ENCODE measurements at places on chromosomes 5 and 9.

DNA sequence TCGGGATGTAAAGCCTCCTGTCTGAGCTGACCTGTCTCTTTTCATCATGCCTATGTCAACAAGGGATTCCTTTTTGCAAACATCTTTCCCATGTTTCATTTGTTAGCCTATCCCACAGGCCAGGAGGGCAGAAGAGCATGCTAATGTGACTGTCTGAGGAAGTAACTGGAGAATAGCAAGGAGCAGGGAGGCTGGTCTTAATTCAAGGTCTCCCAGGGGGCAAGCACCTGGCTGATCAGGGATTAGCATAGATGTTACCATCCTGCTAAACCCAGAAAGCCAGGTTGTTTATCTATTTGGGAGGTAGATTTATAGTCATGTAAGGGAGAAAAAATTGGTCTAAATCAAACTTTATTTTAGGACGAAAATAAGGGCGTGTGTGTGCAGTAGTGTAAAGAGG is 36.7 kb upstream of the MAP1B start:
- DNase-seq: no peak

DNA sequence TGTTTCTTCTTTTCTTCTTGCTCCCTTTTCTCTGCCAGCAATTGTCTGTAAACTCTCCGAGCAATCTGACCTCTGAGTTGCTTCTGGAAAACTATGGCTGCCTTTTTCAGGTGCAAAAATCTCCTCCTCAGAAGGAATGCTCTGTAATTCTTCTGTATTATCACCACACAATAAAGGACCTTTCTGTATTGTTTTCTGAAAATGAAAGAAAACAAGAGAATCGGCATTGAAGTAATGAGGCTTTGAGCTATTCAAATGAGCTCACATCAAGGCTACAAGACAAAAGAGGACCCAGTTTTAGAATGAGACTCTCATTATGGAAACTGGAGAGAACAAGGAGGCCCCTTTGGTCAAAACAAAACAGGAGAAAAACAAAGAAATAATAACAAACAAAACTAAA is 86.2 kb upstream of the RETREG1 start:
- no peak for DNase-seq

DNA sequence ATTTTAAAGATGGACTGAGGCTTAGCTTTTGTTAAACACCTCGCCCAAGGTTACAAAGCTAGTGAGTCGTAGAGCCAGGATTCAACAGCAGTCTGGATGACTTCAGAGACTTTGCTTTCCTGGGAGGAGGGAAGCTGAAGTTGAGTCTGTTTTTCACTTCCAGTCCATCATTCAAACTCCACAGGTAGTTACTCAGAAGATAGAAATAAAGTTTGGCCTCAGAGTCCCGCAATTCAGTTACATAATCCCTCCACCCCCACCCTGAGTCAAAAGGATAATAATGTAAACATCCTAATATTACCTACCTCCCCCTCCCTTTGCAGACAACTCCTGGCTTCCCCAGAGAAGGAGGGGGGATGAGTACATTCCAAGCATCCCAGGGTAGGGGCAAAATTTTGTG is 8.1 kb downstream of the HBEGF start:
- no peak for DNase-seq

DNA sequence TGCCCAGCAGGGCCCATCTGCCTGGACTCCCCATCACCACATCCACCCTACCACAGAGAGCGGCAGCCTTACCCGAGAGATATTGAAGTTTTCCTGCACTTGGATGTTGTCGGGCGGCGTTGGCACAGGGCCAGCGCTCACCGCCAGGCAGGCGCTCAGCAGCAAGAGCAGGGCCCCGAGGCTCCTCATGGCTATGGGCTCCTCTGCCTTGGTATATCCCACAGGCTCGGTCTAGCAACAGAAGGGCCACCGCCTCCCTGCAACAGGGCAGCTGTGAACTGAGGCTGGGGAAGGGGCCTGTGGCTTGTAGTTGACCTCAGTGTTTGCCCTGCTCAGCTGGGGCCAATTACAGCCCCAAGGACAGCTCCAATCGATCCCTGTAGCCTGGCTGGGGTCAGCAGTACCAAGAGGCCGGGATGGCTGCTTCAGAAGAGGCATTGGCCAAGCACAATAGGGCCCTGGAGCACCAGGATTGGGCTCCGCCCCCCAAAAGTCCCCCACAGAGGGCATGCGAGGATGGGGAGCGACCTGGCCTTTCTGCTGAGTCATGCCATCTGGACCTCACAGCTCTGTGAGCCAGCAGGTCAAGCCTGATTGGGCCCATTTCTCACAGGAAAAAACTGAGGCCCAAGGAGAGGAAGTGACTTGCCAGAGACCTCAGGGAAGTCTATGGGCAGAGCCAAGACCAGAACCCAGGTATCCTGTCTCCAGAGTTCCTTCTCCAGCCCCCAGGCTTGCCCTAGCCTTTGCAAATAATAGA is at the start of gene AMBP:
Gene AMBP (minus strand): TSS at position 280 of the 760 bp plus-strand sequence. CDS start 91 bp downstream, at position 189.
- DNase-seq: no peak

DNA sequence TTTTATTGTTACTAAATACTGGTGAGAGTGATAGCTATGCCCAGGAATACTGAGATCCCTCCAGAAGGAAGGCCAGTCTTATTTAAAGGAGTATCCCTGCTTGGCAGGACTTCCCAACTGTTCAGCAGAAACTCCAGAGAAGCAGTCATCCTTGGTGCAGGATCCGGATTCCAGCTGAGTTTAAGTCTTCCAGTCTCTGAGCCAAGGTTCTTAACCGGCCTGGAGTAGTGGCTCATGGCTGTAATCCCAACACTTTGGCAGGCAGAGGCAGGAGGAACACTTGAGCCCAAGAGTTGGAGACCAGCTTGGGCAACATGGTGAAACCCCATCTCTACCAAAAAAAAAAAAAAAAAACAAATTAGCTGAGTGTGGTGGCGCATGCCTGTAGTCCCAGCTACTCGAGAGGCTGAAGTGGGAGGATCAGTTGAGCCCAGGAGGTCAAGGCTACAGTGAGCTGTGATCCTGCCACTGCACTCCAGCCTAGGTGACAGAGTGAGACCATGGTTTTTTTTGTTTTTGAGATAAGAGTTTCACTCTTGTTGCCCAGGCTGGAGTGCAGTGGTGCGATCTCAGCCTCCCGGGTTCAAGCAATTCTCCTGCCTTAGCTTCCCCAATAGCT is 7.6 kb downstream of the NAIF1 start:
- no peak for DNase-seq

- DNase-seq: no peak
Observed at GRCh38 chr9:88691811-88692210, 156.8 kb downstream of the NXNL2 start.

DNA sequence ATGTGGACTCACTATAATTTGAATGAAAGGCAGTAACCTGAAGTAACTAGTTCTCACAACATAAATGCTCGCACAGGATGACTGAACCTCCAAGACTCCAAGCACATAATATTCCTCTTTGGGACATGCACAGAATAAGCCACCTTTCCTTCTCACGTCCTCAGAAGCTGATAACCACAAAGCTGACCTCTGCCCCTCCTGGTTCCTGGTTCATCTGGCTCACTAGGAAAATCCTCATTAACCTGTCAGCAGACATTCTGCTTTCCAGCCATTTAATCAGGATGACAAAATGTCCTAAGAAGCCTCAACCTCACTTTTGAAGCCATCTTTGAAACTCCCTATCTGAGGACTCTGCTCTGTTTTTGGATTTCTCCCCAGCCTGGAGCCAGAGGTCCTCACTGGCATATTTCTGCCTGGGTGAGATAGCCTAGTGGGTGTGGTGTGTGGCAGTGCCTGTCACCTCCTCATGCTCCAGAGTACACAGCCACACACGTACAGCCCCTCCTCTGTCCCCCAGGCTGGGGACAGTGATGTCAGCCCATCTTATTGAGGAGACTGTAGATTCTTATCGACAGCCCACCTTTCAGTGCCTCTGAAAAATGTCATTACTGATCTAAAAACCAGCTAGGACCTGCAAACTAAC is 10.3 kb downstream of the ANKH start:
- no peak for DNase-seq

- DNase-seq: no peak
Observed at GRCh38 chr5:111582993-111583601, 70.8 kb upstream of the STARD4 start.

GRCh38 chr5:57383093-57383861 is 99.3 kb downstream of the ACTBL2 start:
- DNase-seq: peak; percentile 52

- no peak for DNase-seq
Observed at GRCh38 chr9:106916466-106917235, 53.7 kb downstream of the ZNF462 start.

- no peak for DNase-seq
Observed at GRCh38 chr5:39020458-39020857, 53.7 kb downstream of the RICTOR start.

- DNase-seq: no peak
Observed at GRCh38 chr5:155978850-155979249, 348.1 kb upstream of the SGCD start.

GRCh38 chr9:70477907-70478480 is 63.5 kb upstream of the KLF9 start:
- DNase-seq: no peak

GRCh38 chr5:62574599-62574998 is 4.0 kb upstream of the LRRC70 start:
- no peak for DNase-seq

DNA sequence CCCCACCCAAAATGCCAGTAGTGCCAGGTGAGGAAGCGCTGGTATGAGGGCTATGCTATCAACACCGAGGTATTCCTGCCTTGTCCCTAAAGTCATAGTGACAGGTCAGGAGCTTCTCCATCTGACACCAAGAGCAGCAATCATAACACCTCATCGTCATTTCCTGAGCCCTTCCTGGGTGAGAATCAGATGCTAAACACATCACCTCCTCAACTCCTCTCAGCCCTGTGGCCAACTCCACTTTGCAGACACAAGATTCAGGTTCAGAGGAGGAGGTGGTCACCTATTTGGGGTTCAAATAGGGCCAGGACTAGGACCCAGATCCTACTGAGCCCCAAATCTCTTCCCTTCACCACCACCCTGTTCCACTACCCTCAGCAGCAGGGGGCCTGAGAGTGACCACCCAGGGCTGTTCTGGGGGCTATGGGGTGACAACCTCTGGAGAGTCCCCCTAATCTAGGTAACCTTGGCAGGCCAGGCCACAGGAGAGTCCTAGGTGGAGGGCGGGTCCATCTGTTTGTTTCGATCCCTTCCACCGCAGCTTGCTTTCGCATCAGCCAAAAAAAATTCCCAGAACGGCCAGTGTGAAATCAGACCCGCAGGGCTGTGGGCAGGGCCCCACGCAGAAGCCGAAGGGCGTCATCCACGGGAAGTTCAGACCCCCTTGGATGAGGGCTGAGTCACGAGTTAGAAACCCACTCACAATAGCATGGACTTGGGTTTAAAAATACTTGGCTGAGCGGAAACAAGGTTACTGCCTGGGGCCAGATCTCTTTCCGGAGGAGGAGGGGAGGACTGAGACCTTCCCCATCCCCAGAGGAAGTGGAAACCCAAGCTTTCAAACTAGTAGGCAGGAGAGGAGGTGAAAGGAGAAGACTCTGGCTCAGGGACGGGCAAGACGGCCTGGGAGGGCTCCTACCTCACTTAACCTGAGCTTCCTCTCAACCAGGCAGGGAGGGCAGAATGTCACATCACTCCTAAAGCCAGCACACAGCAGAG is 8.7 kb downstream of the STK10 start:
- peak; percentile 44 for DNase-seq

Measured in stimulated activated CD4-positive, alpha-beta T cell treated with anti-CD3 and anti-CD28 coated beads, Interleukin-2, amount 100 ng/mL, for 24 hours (primary cell).